ENCODE measurements at places on chromosomes 4 and X.

DNA sequence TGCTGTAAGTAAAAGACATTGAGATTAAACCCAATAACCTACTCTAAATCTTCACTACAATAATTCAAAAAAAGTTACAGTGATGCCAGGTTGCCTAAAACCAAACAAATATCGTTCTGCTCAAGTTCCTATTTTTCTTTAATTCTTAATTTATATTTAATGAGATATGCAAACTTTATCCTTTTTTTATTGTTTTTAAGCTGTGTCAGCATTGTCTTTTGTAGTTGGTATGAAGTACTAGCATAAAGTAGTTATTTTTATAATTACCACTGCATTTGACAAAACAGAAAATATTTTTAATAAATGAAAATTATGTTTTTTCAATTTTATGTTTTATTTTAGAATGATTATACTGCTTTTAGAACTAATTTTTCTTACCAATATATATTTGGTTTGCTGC, 1431.1 kb upstream of the PCDH7 start:
- DNase-seq = no peak

DNA sequence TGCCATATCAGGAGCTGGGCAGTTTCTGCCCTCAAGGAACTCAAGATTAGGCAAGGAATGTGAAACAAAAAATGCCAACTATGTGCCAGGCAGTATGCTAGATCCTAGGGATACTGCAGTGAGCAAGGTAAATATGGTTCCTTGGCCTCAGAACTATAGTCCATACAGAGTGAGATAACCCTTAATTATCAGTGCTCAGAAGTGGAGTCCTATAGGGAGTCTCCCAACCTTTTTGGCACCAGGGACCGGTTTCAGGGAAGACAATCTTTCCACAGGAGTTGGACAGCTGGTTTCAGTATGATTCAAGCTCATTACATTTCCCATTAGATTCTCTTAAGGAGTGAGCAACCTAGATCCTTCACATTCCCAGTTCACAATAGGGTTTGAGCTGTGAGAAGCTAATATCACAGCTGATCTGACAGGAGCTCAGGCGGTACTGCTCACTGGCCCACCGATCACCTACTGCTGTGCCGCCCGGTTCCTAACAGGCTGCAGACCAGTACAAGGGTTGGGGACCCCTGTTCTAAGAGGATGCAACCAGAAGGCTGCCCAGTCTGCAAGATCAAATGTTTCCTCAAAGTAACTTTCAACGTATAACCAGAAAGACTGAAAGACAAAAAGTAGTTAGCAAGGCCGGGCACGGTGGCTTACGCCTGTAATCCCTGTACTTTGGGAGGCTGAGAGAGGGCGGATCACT, 1.7 kb upstream of the SRP72 start:
- no peak for DNase-seq

DNA sequence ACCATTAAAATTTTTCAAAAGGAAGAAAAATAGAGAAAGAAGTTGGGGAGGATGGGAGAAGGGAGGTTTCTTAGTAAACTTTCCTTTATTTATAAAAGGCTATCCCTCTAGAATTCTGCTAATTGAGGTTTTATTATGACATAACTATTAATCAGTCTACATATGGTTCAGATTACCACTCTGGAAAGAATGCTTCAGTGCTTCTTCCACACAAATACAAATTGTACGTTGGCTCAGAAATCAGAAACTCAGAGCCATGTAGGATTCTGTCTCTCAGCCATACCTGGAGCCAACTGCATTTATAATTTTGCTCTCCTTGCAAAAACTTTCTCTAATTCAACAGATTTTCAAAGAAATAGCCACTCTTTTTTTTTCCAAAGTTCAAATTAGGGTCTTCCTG, 37.1 kb downstream of the SRPX start:
- DNase-seq = no peak

GRCh38 chr4:41639291-41639690, 101.3 kb downstream of the LIMCH1 start:
- no peak for DNase-seq

- DNase-seq = peak; percentile 76
Observed at GRCh38 chr4:108031427-108032083, 41.9 kb downstream of the HADH start.

- DNase-seq = no peak
Observed at GRCh38 chr4:102620697-102621497, 119.7 kb downstream of the NFKB1 start.

DNA sequence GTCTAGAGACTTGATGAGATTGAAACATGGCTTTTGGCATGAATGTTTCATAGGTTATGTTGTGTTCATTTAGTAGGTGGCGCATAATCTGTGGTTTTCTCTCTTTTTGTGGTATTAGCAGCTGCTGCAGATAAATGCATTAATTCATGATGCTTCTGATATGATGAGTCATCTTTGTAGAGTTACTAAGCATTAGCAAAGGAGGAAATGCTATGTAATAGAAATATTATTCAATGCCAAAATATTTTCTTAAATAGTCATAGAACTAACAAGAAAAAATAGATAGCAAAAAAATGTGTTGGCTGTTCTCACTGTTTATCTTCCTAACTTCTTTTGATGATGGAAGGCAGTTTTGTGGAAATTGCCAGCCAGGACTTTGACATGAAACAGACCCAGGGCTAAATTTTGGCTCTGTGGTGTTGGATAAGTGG, 3.6 kb downstream of the ZXDB start:
- DNase-seq = no peak

GRCh38 chr4:16090096-16090705, 6.4 kb upstream of the PROM1 start:
- no peak for DNase-seq

- DNase-seq = no peak
Observed at GRCh38 chr4:119523399-119523798, 105.2 kb downstream of the PDE5A start.

DNA sequence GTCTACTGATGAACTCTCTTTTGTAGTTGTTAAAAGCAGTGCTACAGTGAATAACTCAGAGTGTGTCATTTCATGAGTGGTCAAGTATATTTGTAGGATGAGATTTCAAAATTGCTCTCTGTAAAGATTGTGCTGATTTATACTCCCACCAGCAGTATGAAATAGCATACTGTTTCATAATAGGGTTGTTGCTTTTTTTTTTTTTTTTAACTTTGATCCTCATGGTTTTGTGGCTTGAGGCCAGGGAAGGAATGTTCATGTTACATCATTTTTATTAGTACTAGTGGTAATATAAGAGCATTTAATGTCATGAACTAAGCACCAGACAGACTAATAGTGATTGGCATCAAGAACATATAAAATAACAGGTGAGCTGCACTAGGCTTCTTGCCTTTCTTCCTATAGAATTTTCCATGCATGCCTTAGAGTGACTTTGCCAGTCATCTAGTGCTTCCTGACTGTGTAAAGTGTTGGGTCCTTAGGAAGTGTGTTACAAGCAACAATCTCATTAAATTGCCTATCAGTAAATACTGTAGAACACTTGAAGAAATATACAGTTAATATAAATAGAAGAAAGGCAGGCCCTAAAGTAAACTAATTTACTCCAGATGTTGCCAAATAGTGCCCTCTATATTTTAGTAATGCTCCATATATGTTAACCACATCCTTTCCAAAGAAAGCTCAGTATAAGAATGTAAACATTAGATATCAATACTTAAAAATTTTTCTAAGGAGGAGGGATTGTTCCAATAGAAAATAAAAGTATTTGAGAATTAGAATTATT, 38.6 kb upstream of the MSMO1 start:
- no peak for DNase-seq

- DNase-seq = no peak
Observed at GRCh38 chr4:173746424-173746823, 216.4 kb upstream of the HAND2 start.

DNA sequence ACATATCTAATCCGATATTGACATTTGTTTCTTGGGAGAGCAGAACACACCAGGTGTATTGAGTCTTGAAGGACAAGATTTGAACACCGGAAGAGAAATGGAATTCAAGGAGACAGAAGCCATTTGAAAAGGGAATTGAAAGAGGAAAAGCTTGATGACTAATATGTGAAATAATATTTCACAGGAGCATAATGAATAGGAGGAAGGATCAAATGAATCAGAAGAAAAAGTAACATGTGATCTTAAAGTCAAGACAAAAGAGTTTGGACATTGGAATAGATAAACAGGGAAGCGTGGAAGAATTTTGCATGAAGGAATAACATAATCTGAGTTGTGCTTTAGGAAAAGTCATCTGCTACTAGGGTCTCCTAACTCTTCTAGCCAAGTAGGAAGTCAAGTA, 145.5 kb upstream of the PDHA2 start:
- no peak for DNase-seq

- no peak for DNase-seq
Observed at GRCh38 chrX:11131146-11131545, 20.0 kb downstream of the HCCS start.

DNA sequence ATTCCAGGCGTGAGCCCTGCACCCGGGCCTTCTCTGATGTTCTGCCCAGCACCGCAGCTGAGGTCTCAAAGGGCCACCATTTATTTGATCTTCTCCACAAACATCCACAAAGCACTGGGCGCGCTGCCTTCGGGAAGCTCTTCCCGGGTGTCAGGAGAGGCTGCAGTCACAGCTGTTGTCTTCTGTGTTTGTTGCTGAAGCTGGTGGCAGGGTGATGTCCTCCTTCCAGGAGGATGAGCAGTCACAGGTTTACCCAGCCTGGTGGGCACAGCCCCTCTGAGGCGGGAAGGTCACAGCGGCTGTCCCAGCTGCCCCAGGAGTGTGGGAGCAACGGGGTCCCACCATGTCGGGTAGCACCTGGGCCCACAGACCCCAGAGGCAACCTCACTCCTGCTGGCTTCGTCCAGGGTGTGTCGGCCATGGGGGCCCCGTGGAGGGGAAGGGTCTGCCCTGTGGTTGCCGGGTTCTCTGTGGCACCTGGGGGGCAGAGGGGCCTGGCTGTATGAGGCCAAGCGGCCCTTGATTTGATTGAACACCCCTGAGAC, 27.6 kb downstream of the FGFRL1 start:
- DNase-seq = no peak

- no peak for DNase-seq
Observed at GRCh38 chr4:120431180-120431579, 364.5 kb upstream of the MAD2L1 start.

DNA sequence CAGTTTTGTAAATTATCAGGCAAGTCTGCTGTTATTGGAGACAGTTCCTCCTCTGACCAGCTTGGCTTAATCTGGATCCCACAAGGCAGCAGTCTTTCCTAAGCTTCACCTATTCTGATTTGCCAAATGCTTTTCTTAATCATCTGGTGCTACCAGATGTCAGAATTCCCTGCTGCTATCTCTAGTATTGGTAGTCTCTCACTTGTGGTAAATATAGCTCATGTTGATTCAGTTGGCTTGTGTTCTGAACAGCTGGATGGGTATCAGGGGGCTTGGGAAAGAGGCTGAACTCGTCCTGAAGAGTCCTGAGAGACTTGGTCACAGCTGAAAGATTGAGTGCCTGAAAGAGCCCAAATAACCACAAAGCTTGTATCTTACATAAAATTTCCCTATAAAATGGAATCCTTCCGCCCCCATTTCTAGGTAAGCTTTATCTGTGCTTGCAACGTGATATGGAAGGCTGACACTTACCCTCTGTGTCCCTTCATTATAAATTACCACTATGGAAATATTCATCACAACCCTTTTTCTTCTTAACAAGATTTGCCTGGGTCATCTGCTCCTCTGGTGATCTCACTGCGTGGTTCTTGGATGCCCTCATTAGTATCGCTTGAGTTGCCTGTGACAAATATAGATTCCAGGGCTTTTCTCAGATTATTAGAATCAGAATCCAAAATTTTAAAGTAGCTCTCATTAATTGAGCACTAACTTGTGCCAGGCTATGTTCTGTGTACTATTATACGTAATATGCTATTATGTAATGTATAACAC, 104.1 kb upstream of the GPRIN3 start:
- DNase-seq = no peak

All from stimulated activated CD4-positive, alpha-beta T cell treated with anti-CD3 and anti-CD28 coated beads, Interleukin-1b, Interleukin-23, amount 100 ng/mL, for 48 hours (primary cell).